ENCODE measurements at places on chromosomes 12 and 14.
A peak's percentile ranks its signal among the peaks of the same experiment; 100 is the strongest.

- no peak for DNase-seq
Measured at GRCh38 chr12:95319694-95320331, 102.2 kb downstream of the VEZT start.

GRCh38 chr14:69887740-69888657 lies 8.8 kb downstream of the SMOC1 start:
- no peak for DNase-seq

GRCh38 chr12:72075891-72076557 lies 137.4 kb downstream of the TPH2 start:
- DNase-seq = no peak

GRCh38 chr12:33967760-33968159 lies 54.5 kb upstream of the ALG10 start:
- DNase-seq = no peak

GRCh38 chr12:84811291-84811690 lies 101.3 kb downstream of the SLC6A15 start:
- no peak for DNase-seq

- no peak for DNase-seq
Measured at GRCh38 chr12:52130711-52131110, 51.2 kb downstream of the SMIM41 start.

- DNase-seq = no peak
Measured at GRCh38 chr12:55642267-55642666, 5.6 kb downstream of the OR10P1 start.

GRCh38 chr12:50174971-50175715 lies 8.0 kb upstream of the CERS5 start:
- DNase-seq = peak; percentile 53

- DNase-seq = no peak
Measured at GRCh38 chr14:59190372-59190771, 1.9 kb downstream of the DAAM1 start.

DNA sequence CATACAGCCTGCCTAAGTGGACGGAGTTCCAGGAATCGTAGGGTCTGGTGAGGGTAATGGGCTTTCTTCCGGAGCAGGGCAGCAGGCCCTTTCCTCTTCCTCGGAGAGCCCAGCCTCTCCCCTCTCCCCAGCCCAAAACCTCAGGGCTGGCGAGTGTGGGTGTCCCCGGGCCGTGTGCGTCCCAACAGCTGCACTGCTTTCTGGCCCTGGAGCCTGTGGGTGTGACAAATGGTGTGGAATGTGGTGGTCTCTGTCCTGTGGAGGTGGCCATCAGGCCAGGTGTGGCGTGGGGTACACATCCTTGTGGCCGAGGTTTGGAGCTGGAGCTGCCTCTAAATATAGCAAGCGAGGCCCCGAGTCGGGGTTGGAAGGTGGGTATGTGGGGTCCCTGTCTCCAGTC lies 8.5 kb downstream of the ORAI1 start:
- DNase-seq = no peak

DNA sequence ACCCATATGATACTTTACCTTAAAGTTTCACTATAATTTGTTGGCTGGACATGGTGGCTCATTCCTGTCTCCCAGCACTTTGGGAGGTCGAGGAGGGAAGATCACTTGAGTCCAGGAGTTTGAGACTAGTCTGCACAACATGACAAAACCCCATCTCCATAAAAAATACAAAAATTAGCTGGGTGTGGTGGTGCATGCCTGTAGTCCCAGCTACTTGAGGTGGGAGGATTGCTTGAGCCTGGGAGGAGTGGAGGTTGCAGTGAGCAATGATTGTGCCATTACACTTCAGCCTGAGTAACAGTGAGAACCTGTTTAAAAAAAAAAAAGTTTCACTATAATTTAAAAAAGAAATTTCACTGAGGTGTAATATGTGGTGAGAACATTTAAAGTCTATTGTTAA lies 21.2 kb downstream of the DERA start:
- DNase-seq = no peak

- DNase-seq = no peak
Measured at GRCh38 chr12:524167-524951, 64.6 kb downstream of the B4GALNT3 start.

DNA sequence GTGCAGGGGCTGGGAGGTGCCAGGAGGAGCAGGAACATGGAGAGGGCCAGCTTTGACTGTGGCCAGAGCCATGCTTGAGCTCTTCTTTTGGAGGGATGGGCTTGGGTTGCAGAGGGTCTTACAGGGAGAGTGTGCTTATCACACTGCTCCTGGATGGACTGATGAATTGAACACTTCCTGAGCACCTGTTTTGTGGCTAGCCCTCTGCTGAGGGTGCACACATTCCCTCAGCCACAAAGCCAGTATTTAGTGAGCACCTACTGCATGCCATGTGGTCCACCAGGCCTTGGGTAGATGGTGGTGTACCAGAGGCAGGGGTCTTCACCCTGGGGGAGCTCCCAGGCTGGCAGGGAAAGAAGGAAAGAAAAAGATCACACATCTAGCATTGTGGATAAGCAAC lies 118.9 kb downstream of the SLC25A47 start:
- DNase-seq = no peak

DNA sequence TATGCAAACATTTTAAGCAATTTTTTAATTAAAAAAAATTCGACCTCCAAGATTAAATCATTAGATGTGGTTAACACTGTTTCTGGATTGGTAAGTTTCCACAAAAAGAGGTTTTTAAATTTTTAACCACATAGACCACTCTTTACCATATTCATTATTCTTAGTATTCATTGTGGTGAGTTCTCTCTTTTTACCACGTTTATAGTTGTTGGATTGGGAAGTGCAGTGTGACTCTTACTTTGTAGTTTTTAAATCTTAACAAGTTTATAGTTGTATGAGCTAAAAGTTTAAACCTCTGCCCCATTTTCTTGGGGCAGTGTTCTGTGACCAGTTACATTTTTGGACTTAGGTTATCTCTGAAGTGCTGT lies 8.6 kb downstream of the ATP2A2 start:
- no peak for DNase-seq

All from Panc1 (cell line).